ENCODE measurements at places on chromosomes 2 and 18. TPM values are rescaled to one million over a fixed set of nuclear protein-coding genes. Genes with fewer than 3 reads are reported as not detected.

Gene SPDYA
- total RNA-seq: 0.97 TPM

Gene SOX11
- total RNA-seq: not detected

Gene MRPL33
- 63.2 TPM for total RNA-seq

Gene TUBA3E
- not detected for total RNA-seq

Gene INHA
- total RNA-seq: not detected

Gene COL5A2
- 5.6 TPM for total RNA-seq

Gene INO80C
- 30.1 TPM for total RNA-seq

Gene WNT6
- 0.73 TPM for total RNA-seq

All from esophagus squamous epithelium (tissue), 5 donors.